ENCODE measurements at places on chromosomes 13 and 19.

DNA sequence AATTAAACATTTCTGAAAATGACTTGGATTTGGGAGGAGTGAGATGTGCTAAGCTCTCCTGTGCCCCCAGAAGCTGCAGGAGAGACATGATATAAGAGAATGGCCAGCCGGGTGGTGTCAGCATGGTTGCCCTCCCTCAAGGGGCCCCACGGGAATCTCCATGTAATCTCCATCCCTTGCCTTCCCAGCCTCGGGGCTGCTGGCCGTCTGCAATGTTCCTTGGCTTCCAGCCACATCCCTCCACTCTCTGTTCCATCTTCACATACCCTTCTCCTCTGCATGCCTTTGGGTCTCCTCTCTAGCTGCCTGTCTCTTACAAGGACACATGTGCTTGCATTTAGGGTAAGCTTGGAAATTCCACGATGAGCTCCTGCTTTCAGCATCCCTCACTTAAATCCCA, 172.0 kb downstream of the TSHZ3 start:
- no peak for DNase-seq

- no peak for DNase-seq
Measured at GRCh38 chr19:2743099-2743498, 3.3 kb upstream of the SLC39A3 start.

DNA sequence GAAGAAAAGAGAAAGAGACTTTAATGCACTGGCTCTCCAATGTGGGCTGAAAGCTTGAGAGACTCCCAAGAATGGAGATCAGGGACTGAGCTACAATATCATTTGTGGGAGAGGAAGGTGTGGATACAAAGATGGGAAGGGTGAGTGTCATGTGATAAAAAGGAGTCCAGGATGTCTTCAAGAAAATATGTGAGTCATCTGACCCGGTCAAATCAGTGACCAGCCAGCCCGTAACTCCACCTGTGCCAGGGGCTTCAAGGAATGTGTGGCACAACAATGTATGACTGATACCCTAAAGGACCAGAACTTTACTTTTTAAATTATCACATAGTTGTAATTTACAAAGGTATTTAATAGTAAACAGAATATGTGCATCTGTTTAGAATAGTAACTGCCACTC, 97.2 kb downstream of the DOCK9 start:
- DNase-seq: no peak

- peak; percentile 44 for DNase-seq
Measured at GRCh38 chr19:48629599-48630295, 7.4 kb downstream of the DBP start.

GRCh38 chr13:31437975-31438374, 238.2 kb downstream of the B3GLCT start:
- DNase-seq: no peak

GRCh38 chr13:33931397-33932311, 113.7 kb downstream of the RFC3 start:
- peak; percentile 67 for DNase-seq

DNA sequence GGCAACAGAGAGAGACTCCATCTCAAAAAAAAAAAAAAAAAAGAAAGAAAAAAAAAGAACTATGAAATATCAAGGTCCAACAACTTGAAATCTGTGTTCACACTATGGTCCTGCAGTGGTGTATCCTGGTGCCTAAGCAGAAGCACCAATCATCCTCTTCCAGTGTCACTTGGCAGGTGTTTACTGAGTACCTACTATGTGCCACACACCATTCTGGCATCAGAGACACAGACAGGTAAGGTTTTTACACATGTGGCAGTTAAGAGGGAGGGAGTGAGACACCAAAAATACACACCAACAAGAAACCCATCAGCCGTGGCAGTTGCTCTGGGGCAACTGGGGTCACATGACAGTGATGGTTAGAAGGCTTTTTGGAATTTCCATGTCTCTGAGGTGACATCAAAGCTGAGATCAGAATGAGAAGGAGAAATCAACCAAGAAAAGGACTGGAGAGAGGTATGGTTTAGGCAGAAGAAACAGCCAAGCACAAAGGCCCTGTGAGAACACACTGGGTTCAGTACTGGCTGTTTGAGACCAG, 17.6 kb downstream of the PBX4 start:
- DNase-seq: no peak

DNA sequence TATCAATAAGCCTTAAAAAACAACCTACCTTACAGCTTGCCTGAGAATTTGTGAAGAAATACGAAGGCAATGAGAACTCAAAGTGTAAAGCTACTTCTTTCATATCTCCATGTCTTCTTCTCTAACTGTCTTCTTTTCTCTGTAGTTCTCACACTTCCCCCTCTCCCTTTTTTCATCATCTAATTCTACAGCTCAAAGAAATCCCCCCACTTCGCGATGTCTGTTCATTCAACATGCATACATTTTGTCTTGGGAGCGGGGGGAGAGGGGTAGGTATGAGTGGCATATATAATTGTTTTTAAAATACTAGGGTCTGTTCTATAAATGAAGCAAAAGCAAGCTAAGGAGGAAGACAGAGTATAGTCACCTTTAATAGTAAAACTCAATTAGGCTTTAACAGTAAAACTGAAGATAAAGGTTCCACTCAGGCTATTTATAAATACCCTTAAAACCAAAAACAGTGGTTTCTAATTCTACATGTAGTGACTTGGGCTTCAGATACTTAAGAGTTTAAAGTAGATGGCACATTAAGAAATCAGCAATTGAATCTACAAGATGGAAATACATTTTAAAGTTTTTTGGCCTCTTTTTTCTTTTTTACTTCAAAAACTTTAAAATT, 106.9 kb downstream of the KLF12 start:
- no peak for DNase-seq
